Breast epithelium (tissue), 4 donors: ENCODE measurements at places on chromosomes 5 and 9. TPM values are rescaled to one million over a fixed set of nuclear protein-coding genes. Genes with fewer than 3 reads are reported as not detected.
A peak's percentile ranks its signal among the peaks of the same experiment; 100 is the strongest.

Gene MYMK
- total RNA-seq = not detected

Gene CCIN
- total RNA-seq = not detected

- peak overlapping the region; percentile 57 for H3K27ac ChIP-seq
- H3K4me3 ChIP-seq = no peak overlapping the region
- no peaks in the 10 kb centered on the region for H3K27me3 ChIP-seq
Observed at GRCh38 chr9:130451509-130452388, 7.0 kb downstream of the ASS1 start.

DNA sequence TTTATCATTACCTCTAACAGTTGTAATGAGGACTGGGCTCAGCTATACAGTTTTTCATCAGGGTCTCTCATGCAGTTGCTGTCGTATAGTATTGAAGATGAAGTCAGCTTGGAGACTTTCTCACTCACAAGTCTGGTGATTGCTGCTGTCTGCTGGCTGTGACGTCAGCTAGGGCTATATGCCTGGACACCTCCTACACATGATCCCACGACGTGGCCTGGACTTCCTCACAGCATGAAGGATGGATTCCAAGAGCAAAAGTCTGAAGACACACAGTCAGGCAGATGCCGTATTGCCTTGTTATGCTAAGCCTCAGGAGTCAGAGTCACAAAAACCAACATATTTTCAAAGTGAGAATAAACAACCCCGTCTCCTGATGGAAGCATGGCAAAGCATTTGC, 193.3 kb downstream of the LURAP1L start:
- no peaks in the 10 kb centered on the region for H3K27me3 ChIP-seq
- H3K4me1 ChIP-seq = peaks cover 6% of the 10 kb centered on the region
- no peak overlapping the region for H3K27ac ChIP-seq
- H3K36me3 ChIP-seq = no peaks in the 10 kb centered on the region
- no peak for DNase-seq

DNA sequence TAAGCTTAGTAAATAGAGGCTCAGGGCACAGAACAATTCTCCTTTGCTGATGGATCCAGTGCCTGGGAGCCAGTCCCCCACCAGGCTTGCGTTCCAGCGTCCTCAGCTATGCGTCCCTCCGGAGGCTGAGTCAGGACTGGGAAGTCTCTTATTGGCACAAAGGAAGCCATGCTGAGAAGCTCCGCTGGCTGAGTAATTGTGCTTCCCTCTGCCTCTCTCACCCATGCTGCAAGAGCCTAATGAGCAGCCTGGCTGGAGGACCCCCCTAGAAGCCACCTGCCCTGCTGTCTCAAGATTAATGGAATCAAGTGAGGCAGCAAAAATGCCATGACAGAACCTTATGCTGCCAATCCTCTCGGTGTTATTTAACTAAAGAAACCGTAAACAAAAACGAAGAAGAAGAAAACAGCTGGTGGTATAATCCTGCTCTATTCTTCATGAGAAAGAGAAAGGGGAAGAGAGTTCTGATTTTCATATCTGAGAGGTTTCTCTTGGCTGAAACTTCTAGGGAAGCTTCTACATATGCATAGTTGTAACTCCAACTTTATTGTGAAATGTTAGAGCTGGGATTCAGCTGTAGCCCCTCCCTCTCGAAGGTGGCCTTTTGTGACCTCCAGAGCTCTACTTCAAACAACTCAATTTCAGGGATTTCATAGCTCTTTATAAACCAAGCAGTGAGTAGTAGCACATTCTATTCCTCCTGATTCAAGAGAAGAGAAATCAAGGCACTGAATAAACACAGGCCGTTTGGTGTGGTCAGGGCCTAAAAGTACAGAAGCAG, 185.4 kb upstream of the SEMA6A start:
- no peaks in the 10 kb centered on the region for H3K4me1 ChIP-seq
- H3K27ac ChIP-seq = no peak overlapping the region
- no peak for DNase-seq
- H3K4me3 ChIP-seq = no peak overlapping the region
- no peaks in the 10 kb centered on the region for H3K27me3 ChIP-seq

DNA sequence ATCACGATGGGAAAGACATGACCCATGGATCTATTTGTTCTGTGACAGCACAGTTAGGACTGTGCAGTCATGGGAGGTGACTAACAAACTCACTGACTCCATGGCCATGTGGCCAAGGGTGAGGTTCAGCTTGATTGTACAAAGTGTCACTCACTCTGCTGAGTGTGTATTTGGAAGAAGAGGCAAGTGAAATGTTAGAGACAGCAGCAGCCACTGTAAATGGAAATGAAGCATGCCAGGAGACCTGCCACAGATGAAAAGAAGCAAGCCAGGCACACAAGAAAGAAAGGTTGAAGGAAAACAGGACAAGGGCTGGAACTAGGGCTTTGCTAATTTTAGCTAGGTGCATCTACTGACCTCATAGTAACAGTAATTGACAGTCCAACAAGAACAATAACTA, 42.7 kb upstream of the PALM2AKAP2 start:
- H3K4me1 ChIP-seq = no peaks in the 10 kb centered on the region
- H3K27me3 ChIP-seq = no peaks in the 10 kb centered on the region
- DNase-seq = no peak
- H3K36me3 ChIP-seq = no peaks in the 10 kb centered on the region

- DNase-seq = no peak
- H3K27ac ChIP-seq = no peak overlapping the region
- H3K27me3 ChIP-seq = no peaks in the 10 kb centered on the region
- no peak overlapping the region for H3K4me3 ChIP-seq
- no peaks in the 10 kb centered on the region for H3K4me1 ChIP-seq
Observed at GRCh38 chr5:173743641-173744343, 127.3 kb upstream of the BOD1 start.

DNA sequence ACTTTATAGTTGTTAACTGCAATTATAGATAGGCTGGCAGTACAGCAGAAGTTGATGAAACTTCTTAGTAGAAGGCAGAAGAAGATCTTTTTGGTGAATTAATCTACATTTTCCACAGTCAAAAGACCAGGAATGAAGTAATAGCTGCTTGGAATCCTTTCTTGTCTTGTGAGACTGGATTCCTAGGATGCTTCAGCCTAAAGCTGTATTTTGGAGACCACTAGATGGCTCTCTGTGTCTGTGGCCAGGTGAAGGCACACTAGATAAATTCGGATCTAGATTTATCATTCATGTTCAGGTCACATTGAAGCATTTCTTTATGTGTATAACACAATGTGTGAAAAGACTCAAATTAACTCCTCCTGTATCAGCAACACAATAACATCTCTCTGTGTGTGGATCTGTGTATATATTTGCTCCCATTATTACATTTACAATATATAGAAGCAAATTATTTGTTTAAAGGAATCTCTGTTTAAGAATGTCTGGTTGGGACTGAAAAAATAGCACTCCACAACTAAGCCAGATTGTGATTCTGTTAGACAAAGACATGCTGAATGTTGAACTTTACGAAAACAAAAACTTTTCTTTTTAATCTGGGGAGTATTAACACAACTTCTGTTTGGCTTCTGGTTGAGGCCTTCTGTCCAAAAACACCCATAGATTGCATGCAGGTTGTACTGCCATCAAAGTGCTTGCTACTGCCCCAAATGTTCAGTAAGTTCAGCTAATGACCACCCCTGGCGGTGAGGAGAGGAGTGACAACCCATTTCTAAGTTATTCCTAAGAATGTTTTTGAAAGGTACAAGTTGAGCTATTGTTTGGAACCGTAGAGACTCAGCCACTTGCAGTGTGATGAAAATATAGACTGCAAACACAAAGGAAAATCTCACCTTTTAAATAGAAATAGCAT, 10.6 kb downstream of the GRIN3A start:
- DNase-seq = no peak
- no peaks in the 10 kb centered on the region for H3K27me3 ChIP-seq
- H3K4me3 ChIP-seq = no peak overlapping the region
- no peaks in the 10 kb centered on the region for H3K36me3 ChIP-seq
- H3K4me1 ChIP-seq = no peaks in the 10 kb centered on the region

DNA sequence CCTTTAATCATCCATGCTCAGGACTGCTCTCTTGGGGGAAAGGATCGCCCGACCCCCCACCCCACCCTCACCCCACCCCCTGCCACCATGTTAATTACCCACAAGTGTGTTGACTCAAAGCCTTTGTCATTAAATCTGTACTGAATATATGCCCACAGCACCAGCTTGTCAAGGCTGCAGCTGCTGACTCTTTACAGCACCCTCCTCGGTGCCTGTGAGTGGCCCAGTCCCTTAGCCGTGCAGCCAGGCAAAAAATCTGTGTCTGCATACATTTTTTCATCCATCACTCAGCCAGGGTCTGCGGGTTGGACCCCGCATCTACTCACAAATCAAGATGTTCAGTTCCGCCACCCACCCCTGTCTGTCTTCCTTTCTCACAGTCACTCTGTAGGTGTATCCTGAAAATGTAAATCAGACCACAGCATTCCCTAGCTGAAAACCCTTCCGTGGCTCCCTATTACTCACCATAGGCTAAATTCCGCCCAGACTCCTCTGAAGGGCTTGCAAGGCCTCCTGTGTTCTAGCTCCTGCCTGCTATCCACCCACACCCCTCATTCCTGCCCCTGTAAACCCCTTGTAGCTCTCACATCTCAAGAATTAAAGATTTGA, 53.7 kb upstream of the KCNIP1 start:
- H3K27ac ChIP-seq = no peak overlapping the region
- no peak overlapping the region for H3K4me3 ChIP-seq
- H3K27me3 ChIP-seq = no peaks in the 10 kb centered on the region
- H3K4me1 ChIP-seq = no peaks in the 10 kb centered on the region
- H3K36me3 ChIP-seq = no peaks in the 10 kb centered on the region

- H3K27me3 ChIP-seq = no peaks in the 10 kb centered on the region
- H3K4me3 ChIP-seq = no peak overlapping the region
- DNase-seq = no peak
Observed at GRCh38 chr5:145680169-145680568, 155.0 kb downstream of the PRELID2 start.

- H3K4me3 ChIP-seq = no peak overlapping the region
- H3K27me3 ChIP-seq = no peaks in the 10 kb centered on the region
- no peaks in the 10 kb centered on the region for H3K36me3 ChIP-seq
- DNase-seq = no peak
- no peak overlapping the region for H3K27ac ChIP-seq
- H3K4me1 ChIP-seq = no peaks in the 10 kb centered on the region
Observed at GRCh38 chr5:146539973-146540372, 24.0 kb upstream of the GPR151 start.
